Fibroblast of lung (primary cell): ENCODE measurements at places on chromosomes 16 and 17.
A peak's percentile ranks its signal among the peaks of the same experiment; 100 is the strongest.

DNA sequence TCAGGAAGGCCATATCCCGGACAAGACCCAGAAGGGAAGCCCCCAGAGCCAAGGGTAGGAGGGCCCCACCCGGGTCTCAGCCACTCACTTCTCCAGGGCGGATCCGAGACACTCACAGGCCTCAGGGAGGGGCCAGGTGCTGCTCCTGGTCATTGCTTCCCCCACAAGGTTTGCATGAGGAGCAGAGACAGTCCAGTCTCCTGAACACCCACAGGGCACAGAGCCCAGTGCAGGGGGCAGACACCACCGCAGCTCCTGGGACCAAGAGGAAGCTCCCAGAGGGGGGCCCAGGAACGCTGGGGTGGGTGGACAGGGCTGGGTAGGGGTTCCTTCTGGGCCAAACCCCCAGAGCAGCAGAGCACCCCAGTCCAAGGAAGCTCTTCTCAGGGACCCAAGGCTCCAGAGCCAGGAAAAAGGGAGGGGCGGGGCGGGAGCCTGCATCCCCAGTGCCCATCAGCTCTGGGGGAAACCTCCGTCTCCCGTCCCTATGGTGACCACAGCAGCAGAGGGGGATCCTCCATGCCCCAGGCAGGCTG is 709 bp upstream of the MRPL28 start:
- no peak for DNase-seq

- peak; percentile 97 for DNase-seq
Measured at GRCh38 chr17:1714427-1714979, 4.3 kb upstream of the TLCD2 start.

- DNase-seq, result peak; percentile 85
Measured at GRCh38 chr16:70694088-70694867, 8.4 kb upstream of the MTSS2 start.

- DNase-seq, result no peak
Measured at GRCh38 chr16:2243031-2243528, 6.8 kb downstream of the DNASE1L2 start.

DNA sequence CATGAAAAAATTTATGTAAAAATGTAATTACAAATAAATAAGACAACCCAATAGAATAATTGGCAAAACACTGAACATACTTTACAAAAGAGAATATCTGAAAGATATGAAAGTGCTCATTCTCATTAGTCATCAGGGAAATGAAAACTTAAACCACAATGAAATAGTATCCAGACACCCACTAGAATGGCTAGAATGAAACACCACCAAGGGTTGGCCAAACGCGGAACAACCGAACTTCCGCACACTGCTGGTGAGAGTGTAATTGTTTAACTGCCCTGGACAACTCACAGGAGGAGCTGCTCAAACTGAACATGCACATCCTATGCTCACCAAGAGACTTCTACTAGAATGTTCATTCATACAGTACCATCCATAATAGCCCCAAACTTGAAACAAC is 5.8 kb upstream of the ZDHHC7 start:
- no peak for DNase-seq
